ENCODE measurements at places on chromosomes 5 and 9. TPM values are rescaled to one million over a fixed set of nuclear protein-coding genes. Genes with fewer than 3 reads are reported as not detected.

Gene UGT3A1
- polyA plus RNA-seq, result not detected

Gene PDLIM4
- 79.3 TPM for polyA plus RNA-seq

Gene SPTAN1
- 101 TPM for polyA plus RNA-seq

Gene FGF18
- polyA plus RNA-seq, result 0.03 TPM

Gene NR6A1
- 1.1 TPM for polyA plus RNA-seq

DNA sequence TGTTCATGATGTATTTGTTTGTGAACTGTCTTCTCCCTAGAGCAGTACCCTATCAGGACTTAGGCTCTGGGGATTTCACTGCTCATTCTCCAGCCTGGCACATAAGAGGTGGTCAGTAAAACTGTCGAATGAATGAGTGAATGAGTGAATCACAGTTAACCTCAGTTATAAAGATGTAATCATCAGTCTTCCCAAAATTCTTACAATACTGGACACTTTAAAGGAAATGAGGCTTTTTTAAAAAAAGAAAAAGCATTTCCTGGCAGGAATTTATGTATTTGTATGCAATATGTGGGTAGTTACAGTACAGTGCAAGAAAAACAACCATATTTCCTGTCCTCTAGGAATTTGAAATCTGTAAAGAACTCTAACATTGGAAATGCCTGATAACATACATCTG, 59.6 kb downstream of the RAI14 start:
- no peaks in the 10 kb centered on the region for H3K27me3 ChIP-seq
- H3K4me1 ChIP-seq, result no peaks in the 10 kb centered on the region
- H3K4me3 ChIP-seq, result no peak overlapping the region

DNA sequence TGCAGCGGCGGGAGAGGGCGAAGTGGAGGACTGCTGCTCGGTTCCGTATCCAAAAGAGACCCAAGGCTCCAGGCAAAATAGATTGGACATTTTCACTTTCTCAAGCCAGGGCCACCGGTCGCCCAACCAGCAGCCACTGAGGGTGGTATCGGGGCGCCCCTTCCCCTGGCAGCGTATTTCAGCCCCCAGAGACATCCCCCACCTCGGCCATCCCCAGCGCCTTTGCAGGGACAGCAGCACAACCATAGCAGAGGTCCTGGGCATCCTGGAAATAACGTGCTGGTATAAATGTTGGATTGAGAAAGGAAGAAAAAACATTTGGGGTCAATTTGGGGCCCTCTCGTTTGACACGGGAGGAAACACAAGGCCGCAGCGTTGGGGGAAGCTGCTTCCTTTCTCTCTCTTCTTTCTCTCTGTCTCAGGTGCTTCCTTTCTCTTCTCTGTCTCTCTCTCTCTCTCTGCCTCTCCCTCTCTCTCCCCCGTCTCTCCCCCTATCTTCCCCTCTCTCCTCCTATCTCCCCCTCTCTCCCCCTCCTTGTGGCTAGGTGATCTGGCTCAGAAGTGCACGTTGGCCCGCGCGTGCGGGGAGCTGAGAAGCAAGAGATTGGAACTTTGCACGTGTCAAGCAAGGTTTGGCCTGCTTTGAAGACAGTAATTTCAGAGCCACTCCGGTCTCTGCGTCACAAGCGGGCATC, 624 bp upstream of the RETREG1 start:
- no peak overlapping the region for H3K27ac ChIP-seq
- H3K4me1 ChIP-seq, result peaks cover 7% of the 10 kb centered on the region
- H3K4me3 ChIP-seq, result no peak overlapping the region
- DNase-seq, result no peak
- no peaks in the 10 kb centered on the region for H3K36me3 ChIP-seq
- H3K27me3 ChIP-seq, result peaks cover 16% of the 10 kb centered on the region

DNA sequence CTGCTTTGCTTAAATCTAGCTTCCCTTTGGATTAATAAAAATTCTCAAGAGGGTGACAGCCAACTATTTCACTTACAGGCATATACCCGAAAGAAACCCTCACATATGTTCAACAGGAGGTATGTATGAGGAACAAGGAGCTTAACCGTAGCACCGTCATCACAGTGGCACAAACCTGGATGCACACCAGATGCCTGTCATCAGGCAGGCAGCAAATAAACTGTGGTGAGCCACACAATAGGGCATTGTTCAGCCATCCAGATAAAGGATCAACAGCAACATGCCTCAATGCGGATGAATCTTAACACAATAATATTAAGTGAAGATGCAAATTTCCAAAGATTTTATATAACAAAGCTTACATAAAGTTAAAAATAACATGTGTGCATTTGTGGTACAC, 5.5 kb upstream of the TNFSF15 start:
- no peak overlapping the region for H3K27ac ChIP-seq
- no peaks in the 10 kb centered on the region for H3K27me3 ChIP-seq
- no peaks in the 10 kb centered on the region for H3K36me3 ChIP-seq

Data from keratinocyte (primary cell).